Activated CD8-positive, alpha-beta memory T cell treated with anti-CD3 and anti-CD28 coated beads for 1 hour (primary cell): ENCODE measurements at places on chromosomes 2 and 18.
A peak's percentile ranks its signal among the peaks of the same experiment; 100 is the strongest.

DNA sequence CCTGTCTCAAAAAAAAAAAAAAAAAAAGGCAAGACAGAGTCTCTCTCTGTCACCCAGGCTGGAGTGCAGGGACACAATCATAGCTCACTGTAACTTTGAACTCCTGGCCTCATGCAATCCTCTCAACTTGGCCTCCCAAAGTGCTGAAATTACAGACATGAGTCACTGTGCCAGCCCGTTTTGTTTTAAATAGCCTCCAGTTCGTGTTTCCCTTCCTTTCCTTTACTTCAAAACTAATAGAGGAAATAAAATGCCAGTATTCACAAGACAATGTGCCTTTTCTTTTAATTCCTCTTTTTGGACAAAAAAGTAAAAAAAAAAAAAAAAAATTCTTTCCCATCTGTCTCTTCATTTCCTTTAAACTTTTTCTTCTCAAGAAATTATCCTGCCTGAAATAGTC lies 54.5 kb upstream of the ACMSD start:
- no peak for DNase-seq

DNA sequence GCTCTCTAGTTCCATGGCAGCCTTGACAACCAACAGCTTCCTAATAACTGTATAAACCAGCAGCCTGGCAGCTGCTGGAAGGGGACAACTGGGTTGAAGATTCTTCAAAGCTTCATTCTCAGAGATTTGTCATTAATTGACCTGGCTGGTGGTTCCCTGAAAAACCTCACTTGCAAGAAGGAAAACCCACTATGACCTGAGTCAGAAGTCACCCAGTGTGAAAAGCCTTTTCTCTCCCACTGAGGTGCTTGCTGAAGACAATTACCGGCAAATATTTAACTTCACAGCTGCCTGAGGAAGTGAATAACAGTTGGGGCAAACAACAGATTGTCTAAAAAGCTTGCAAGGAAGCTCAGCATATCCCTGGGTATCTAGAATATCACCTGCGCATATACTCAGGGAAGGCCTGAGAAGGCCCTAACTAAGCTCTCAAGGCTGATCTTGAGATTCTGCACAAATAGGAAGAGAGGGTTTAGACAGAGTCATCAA lies 49.9 kb downstream of the CRACDL start:
- no peak for DNase-seq

- no peak for DNase-seq
Measured at GRCh38 chr2:19359456-19359855, 1.0 kb upstream of the OSR1 start.

- DNase-seq = no peak
Measured at GRCh38 chr2:143899987-143900386, 619.9 kb downstream of the ZEB2 start.

GRCh38 chr2:196331143-196331542 lies 159.8 kb upstream of the STK17B start:
- DNase-seq = no peak

DNA sequence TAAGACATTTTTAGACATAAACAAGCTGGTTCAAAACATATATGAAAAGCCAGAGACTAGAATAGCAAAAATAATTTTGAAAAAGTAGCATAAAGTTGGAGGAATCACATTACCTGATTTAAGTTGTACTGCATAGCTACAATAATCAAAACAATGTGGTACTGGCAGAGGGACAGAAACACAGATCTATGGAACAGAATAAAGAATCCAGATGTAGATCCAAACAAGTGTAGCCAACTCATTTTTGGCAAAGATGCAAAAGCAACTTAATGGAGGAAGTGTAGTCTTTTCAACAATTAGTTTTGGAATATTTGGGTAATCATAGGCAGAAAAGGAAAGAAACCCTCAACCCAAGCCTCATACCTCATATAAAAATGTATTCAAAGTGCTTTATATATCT lies 278.7 kb upstream of the ZNF521 start:
- DNase-seq = no peak

DNA sequence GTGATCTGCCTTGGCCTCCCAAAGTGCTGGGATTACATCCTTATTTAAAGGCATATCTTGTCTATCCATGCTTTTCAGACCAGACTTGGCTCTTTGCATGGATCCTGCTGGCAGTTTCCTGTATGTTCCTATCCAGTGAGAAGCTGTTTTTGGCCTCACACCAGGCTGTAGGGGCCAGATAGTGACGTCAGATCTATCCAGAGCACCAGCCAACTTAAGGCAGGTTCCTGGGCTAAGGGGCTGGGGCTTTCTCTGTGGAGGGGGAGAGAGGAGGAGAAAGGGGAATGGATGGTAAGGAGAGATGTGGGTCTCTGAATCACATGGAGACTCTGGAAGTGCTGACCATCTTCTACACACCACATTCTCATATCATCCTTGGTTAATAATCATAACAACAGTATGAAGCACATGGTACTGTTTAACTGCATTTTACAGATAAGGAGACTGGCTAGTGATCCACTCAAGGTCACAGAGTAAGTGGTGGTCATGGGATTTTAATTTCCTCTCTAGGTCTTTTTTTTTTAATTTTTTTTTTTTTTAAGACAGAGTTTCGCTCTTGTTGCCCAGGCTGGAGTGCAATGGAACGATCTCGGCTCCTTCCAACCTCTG lies 2.0 kb upstream of the FAM117B start:
- no peak for DNase-seq

GRCh38 chr2:134461511-134461910 lies 207.6 kb downstream of the MGAT5 start:
- no peak for DNase-seq

DNA sequence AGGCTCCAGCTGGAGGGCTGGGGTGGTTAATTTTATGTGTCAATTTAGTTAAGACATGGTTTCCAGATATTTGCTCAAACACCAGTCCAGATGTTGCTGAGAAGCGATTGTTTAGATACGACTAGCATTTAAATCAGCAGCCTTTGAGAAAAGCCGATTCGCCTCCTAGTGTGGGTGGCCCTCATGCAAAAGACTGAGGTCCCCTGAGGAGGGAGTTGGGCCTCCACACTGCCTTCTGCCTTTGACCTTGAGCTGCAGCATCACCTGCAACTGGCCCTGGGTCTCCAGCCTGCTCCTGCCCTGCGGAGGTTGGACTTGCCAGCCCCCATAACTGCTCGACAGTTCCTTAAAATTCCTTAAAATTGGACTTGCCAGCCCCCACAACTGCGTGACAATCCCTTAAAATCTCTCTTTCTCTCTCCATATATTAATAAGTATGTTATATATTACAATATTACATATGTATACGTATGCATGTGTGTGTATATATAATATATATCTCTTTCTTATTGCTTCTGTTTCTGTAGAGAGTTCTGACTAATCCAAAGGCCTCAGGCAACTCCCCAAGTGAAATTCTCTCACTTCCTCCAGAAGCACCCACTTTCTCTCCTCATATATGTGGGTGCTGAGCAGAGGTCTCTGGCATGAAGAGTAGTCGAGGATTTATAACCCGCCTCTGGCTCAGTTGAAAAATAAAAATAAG lies 14.4 kb downstream of the FBLN7 start:
- no peak for DNase-seq

GRCh38 chr18:31255953-31256352 lies 62.0 kb upstream of the DSG1 start:
- no peak for DNase-seq

DNA sequence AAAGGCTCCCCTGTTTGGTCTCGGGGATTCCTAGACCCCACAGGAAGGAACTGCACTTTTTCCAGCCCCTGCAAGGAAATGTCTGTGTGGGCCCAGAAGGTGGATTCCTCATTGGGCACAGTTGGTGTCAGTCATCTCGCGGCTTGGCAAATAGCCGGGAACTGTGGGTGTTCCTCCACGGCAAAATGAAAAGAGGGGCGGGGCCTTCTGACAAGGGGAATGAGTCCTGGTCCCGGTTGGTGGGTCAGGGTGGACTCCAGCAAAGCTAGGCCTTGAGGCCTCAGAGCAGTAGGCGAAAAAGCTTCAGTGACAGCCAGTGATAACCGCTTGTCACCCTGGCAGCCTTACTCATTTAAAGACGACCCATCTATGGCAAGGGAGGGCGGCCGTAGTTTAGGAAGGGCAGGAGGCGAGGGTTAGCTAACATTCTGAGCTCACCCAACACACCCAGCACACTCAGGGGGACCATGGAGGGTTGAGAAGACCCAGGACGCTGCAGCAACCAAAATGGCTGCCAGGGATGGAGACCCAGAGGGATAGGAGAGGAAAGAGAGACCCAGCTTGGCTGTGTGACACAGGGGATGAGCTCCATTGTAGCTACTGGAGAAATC lies 16.5 kb downstream of the SLC4A3 start:
- DNase-seq = no peak

DNA sequence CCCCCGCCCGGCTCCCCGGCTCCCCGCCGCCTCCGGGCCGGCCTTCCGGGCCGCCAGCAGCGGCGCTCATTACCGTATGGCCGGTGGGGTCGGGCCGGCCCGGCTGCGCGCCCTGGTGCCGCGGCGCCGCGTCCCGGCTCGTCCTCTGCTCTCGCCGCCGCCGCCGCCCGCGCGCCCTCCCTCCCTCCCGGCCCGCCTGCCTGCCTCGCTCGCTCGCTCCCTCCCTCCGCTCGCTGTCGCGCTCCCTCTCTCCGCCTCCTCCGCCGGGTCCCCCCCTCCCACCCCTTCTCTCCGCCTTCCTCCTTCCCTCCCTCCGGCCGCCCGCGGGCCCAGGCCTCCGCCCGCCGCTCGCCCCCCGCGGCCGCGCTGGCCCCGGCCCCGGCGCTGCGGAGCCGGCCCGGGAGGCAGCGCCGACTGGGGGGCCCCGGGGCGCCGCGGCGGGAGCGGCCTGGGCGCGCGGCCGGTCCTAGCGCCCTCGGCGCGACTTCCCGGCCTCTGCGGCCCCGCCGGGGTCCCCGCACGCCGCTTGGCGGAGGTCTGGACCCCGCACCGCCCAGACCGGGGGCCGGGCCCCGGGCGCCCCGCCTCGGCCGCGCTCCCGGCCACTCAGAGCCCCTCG lies at the start of gene DNMT3A:
DNMT3A (minus strand) TSS at position 173 of the 619 bp plus-strand sequence. CDS start 27,941 bp downstream, outside the sequence.
- peak; percentile 58 for DNase-seq

DNA sequence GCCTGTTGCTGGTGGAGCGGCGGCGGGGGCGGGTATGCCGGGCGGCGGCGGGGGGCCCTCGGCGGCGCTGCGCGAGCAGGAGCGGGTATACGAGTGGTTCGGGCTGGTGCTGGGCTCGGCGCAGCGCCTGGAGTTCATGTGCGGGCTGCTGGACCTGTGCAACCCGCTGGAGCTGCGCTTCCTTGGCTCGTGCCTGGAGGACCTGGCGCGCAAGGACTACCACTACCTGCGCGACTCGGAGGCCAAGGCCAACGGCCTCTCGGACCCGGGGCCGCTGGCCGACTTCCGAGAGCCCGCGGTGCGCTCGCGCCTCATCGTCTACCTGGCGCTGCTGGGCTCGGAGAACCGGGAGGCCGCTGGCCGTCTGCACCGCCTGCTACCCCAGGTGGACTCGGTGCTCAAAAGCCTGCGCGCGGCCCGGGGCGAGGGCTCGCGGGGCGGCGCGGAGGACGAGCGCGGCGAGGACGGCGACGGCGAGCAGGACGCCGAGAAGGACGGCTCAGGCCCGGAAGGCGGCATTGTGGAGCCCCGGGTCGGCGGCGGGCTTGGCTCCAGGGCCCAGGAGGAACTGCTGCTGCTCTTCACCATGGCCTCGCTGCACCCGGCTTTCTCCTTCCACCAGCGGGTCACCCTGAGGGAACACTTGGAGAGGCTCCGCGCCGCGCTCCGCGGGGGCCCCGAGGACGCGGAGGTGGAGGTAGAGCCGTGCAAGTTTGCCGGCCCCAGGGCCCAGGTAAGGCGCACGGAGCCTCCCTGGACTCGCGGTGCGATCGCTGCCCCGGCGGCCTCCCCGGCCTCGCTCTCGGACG lies 1.0 kb downstream of the ZCCHC2 start:
- no peak for DNase-seq

DNA sequence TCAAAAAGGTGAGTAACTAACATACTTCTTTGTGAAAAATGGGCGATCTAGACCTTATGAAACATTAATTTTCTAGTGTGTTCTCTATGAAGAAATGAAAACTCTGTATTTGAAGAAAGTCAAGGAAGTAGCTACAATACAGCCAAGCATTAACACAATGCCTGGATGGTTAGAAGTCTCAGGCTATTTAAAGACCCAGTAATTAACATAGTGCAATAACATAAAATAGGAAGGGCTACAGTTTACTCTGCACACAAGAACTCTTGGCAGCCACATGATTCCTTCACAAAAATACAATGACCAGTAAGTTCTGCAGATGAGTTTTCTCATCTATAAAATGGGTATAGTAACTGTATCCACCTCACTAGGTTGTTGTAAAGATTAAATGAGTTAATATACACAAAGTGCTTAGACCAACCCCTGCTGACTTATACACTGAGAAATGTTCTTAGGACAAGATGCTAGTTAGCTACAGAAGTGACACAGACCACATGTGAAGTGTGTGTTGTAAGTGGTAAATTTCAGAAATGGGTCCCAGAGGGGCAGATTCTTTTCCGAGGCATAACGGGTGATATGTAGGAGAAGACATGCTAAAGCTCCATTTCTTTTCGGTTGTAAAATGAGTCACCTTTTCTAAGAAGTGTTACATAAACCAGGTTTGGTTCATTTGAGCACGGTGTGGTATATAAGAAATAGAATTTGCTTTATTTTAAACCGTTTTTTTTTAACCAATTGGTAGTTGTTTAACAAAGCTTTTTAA lies 61.8 kb downstream of the CXCR4 start:
- no peak for DNase-seq

- DNase-seq = peak; percentile 47
Measured at GRCh38 chr2:85852937-85853498, 35.8 kb downstream of the ST3GAL5 start.

DNA sequence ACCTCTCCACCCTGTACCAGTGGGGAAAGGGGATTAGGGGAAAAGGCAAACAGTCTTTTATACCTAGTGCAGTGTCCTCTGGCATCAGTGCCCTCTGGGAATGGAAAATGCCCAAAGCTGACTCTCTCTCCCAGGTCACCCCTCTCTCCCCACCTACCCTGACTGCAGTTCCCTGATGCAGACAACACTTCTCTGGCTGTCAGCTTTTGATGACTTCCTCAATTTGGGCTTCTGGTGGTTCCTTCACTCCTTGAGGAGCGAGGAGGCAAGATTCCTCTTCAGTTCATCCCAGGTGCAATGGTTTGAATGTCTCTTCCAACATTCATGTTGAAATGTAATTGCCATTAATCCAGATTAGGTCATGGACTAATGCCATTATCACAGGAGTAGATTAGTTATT lies 19.7 kb upstream of the PPM1B start:
- DNase-seq = no peak

GRCh38 chr2:25692737-25693445 lies 19.5 kb upstream of the DTNB start:
- DNase-seq = no peak

- DNase-seq = no peak
Measured at GRCh38 chr2:227595797-227596196, 2.9 kb upstream of the SCYGR2 start.
